HT1080 (cell line): ENCODE measurements at places on chromosomes 7 and 10.

GRCh38 chr7:30761214-30762156 lies 9.6 kb downstream of the INMT start:
- DNase-seq, result no peak

DNA sequence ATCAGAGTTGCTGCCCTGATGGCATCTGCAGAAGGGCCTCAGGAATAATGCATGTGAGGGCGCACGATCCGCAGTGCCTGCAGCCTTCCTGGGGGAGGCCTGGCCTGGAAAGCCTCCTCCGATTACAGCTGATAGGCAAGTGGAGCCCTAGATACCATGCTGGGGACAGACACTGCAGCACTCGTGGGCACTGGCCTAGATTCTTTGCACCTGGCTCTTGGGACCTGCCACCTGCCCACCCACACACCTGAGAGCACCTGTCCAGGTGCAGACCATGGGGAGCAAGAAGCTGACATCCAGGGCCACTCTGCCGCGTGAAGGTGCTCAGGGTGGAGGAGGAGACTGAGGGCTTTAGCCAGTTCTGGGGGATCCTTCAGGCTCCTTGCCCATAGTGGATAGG lies 14.8 kb downstream of the YKT6 start:
- no peak for DNase-seq

DNA sequence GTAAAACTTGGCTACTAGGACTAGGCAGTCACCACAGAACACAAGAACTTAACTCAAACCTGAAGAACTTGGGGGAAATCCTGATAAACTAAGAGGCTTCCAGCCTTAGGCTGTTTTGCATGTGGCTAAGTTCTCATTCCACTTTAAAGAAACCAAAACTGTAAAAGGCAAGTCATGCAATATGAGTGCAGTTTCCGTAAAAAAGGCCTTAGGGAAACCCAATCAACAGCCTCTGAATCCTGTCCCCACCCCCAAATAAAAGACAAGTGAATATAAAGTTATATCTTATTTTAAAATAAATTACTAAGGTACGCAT lies 95.1 kb downstream of the USP6NL start:
- DNase-seq, result no peak

DNA sequence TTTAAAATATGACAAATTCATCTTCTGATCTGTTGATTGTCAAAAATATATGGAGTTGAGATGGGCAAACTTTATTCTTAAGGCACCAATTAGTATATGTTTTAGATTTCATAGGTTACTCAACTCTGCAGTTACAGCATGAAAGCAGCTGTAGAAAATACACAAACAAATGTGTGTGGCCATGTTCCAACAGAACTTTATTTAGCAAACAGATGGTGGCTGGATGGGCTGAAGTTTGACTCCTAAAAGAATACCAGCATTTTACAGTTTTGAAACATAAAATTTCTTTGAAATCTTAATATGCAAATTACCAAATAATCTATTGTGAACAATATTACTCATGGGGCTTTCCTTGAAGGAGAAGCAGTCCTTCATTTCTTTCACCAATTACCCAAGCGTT lies 1206.0 kb upstream of the LRRTM3 start:
- no peak for DNase-seq

DNA sequence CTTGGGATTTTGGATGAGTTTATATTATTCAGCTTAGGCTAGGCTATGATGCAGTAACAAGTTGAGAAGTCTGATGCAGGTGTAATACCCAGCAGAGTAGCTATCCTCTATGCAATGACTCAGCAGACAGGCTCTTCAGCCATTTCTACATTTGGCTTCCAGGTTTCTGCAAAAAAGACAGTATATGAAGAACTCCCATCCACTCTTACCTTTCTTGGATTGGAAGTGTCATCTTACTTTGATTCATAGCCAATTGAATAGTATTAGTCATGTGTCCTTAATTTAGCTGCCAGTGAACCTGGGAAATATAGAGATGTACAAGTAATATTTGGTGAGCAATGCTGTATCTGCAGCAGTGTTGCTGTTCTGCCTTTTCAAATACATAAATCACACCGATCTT lies 127.8 kb upstream of the NPSR1 start:
- peak; percentile 19 for DNase-seq
